GM19239 (cell line): ENCODE measurements at places on chromosomes 16 and 17.

- no peak for DNase-seq
Observed at GRCh38 chr17:40909755-40910154, 24.7 kb upstream of the KRT20 start.

DNA sequence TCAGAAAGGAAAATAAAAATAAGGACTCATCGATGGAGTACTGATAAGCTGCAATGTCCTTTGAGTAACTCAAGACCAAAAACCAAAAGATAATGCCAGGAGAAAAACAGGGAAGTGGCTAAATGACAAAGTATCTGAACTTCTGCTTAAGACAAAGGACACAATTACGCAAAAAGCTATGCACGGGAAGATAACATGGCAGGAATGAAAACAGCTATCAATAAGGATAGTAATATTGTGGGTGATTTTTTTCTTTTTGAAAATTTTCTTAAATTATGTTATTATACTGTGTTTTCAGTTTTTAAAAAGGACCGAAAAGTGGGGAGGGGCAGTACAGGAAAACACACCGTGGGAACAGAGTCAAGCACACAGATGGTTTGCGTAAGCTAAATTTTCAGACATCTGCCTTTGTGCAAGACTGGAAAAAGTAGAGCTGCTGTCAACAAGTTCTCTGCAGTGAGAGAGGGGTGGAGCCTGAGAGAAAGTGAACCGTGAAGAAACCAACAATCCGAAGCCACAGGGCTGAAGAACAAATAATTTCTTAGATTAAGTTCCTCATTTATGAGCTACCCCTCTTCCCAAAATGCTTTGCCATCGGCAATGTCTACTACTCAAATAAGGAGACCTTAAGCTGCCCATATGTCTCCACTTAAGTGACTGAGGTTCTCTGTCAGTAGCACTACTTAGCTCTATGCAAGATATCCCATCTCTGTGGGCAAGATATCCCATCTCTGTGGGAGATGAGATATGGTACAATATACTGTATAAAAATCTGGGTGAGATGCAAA is 99.9 kb upstream of the CORO6 start:
- peak; percentile 45 for DNase-seq

DNA sequence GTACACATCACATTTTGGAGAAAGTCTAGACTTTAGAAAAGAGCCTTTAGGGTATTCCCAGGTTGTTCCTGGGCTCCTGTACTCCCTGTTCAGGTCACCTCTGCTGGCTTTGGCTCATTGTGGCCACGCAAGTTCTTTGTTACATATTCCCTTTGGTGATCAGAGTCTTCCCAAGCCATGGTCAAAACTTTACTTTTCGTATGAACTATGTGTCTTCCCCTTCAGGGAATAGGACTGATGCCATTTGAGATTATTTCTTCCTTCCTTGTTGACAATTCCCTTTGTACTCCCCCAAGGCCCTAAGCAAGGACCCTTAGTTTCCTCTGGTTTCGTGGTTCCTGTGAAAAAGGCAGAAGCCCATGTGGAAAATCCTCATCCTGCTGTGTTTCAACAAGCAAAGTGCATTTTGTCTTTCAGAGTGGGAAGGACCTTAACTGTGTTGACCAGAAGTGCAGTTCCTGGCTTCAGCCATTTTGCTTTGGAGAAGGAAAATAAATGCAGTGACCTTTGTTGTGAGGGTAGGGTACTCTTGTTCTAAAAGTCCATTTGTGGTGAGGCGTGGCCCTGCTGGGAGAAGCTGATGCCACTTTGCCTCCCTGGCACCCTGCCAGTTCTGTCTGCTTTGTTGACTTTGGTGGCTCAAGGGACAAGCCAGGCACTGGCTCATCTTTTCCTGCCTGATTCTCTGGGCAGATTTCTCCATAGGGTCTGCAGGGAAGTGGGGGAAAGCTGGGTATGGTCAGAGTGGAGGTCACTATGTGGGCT is 55.1 kb downstream of the ZNRF1 start:
- DNase-seq: no peak

DNA sequence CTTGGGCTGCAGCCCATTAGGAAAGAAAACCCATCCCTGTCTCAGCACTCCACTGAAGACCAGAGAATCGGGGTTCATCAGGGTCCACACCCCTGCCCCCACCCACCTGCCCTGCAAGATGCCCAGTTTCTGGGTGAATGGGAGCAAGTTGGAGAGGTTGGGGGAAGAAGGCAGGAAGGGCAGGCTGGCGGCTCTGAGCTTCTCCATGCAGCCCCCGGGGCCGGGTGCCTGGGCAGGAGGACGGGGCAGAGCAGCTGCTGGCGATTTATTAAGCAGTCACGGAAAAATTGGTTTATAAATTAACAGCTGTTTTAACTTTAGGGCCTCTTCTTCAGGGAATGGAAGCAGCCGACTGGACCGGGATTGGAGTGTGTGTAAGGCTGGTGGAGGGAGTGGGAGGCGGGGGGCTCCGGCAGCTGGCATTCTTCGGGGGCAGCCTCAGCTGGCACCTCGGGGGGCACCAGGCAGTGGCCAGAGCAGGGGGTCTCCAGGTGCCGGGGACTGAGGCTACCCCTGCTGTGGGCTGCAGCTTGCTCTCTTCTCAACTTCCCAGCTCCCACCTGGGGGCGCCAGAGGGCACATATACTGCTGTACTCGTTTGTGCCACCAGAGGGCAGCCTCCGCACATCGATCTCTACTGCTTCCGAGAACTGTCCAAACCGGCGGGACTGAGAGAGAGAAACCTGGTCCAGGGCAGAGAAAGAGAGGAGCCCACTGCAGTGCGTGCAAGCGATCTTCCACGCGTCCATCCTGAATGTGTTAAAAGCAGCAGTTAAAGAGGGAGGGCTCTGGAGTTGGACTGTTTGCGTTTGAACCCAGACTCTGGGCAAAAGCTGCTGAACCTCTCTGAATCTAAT is 5.0 kb upstream of the PPP1R1B start:
- DNase-seq: peak; percentile 93

GRCh38 chr17:56119936-56120335 is 33.3 kb upstream of the ANKFN1 start:
- no peak for DNase-seq
